ENCODE measurements at places on chromosomes 1 and 21.

- DNase-seq: no peak
These were observed 66.5 kb downstream of the RYR2 start for GRCh38 chr1:237108297-237109040.

DNA sequence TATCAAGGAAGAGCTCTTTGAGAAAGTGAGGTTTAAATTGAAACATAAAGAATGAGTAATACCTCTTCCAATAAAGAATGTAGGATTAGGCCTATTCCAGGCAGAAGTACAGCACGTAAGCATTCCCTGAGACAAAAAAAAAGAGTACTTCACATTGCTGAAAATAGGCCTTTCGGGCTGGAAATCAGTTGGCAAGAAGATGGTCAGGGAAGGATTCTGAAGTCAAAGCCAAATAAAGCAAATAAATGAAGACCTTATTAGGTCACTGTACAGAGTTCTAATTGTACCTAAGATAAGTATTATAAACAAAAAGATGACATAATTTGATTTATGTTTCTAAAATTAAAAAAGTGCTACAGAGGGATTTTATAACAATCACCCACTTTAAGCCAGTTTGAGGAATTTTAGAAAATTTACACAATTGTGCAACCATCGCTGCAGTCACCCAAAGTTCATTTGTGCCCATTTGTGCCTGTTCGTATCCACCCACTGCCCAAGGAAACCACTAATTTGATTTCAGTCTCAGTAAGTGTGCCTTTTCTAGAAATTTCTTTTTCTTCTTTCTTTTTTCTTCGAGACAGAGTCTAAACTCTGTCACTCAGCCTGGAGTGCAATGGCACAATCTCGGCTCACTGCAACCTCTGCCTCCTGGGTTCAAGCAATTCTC lies 58.6 kb downstream of the FMO4 start:
- no peak for DNase-seq

- no peak for DNase-seq
These were observed 173.2 kb downstream of the RRAGC start for GRCh38 chr1:38686167-38686926.

DNA sequence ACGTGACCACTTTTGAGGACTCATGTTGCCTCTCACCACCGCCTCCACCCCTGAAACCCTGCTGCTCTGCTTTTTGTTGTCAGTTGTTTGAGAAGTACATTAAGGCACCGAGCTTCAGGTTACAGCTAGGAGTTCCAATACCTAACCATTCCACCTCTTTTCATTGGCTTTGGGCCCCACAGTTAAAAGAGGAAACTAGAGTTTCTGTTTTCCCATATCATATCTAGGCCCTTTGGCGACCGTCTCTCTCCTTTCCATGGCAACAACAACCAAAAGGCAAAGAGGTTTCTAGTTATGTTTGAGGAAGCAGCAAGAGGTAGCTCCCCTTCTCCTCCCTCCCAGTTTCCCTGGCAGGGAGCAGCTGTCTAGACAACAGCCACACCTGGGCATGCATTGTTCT lies 5.9 kb downstream of the ANKRD35 start:
- DNase-seq: no peak

GRCh38 chr1:19469004-19469403 lies 16.3 kb downstream of the CAPZB start:
- DNase-seq: no peak

DNA sequence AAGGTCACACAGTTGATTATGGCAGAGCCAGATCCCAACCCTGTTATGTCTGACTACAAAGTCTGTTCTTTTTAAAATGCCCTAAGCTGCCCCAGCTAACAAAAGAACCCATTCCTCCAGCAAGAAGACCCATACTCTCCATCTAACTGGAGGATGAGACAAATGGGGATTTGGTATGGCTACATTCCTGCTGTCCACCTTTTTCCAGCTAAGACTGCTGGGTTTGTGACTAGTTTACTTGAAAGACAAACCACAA lies 112.8 kb downstream of the KIAA0319L start:
- no peak for DNase-seq

GRCh38 chr1:92203105-92203504 lies 14.6 kb upstream of the C1orf146 start:
- DNase-seq: no peak

GRCh38 chr1:63319046-63320021 lies 3.0 kb upstream of the FOXD3 start:
- DNase-seq: no peak

GRCh38 chr1:89889323-89889615 lies 68.4 kb downstream of the LRRC8D start:
- DNase-seq: no peak

DNA sequence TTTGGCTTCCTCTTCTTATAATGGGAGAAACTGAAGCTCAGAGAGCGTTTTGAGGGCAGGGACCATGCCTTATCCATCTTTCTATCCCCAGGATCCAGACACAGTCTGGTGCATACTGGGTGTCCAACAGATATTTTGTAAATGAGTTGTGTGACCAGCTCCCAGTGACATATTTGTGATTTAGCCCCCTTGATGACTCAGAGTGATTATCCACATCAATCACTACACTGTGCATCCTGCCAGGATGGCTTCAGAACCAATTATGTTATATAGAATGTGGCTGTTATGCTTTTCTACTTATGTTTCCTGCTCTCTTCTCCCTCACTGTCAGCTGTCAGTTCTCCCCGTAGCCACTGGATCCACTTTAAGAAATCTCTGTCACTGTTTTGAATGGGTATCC lies 11.3 kb downstream of the OLFML3 start:
- no peak for DNase-seq

GRCh38 chr1:161791904-161792655 lies 26.0 kb downstream of the ATF6 start:
- DNase-seq: no peak

GRCh38 chr1:156586892-156587477 lies 4.6 kb upstream of the NAXE start:
- DNase-seq: no peak

- no peak for DNase-seq
These were observed 27.4 kb downstream of the POFUT2 start for GRCh38 chr21:45260191-45260825.

DNA sequence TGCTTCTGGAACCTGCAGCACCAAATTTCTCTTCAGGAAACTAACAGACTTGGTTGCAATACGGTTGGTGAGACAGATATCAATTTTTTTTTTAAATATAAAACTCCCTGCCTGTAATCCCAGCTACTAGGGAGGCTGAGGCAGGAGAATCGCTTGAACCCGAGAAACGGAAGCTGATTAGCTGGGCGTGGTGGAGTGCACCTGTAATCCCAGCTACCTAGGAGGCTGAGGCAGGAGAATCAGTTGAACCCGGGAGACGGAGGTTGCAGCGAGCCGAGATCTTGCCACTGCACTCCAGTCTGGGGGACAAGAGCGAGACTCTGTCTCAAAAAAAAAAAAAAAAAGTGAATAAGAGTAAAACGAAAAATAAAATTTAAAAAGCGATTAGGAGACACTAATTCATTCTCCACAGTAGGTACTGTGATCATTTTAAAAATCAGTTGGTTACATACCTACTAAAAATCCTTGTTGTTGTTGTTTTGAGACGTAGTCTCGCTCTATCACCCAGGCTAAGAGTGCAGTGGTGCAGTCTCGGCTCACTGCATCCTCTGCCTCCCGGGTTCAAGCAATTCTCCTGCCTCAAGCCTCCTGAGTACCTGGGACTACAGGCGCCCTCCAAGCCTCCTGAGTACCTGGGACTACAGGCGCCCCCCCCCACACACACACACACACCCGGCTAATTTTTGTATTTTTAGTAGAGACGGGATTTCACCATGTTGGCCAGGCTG lies 796 bp upstream of the RBM8A start:
- DNase-seq: no peak
